ENCODE measurements at places on chromosomes 11 and 22.

DNA sequence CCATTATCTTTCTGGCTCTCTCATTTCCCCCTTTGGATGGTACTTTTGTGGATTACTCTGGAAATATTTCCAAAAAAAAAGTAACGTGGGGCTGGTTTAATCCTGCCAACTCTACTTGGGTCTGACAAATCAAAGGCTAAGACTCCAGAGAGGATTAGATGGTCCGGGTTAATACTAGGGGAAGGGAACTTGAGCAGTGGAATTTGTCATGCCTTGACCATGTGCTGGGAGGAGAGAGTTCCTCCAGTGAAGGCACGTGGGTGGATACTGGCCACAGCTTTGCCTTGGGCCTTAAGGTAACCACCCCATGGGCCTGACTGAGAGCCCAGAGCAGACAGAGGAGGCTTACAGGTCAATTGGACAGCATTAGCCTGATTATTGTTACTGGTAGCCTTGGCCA is 120.3 kb downstream of the NAV2 start:
- no peak for DNase-seq

DNA sequence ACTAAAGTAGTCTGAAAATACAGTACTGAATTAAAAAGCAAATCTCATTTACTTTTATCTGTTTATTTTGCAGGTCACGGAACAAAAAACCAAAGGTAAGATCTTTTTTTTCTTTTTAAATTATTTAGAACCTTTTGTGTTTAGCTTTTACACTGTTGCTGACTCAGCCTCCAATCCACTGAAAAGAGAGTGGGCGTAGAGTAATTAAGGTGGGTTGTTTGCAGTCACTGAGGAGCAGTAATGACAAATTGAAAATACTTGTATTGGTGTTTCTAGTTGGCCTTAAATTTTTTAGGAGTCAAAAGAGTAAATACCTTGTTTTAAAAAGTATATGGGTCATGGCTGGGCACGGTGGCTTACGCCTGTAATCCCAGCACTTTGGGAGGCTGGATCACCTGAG is 73.4 kb downstream of the TNRC6B start:
- no peak for DNase-seq

DNA sequence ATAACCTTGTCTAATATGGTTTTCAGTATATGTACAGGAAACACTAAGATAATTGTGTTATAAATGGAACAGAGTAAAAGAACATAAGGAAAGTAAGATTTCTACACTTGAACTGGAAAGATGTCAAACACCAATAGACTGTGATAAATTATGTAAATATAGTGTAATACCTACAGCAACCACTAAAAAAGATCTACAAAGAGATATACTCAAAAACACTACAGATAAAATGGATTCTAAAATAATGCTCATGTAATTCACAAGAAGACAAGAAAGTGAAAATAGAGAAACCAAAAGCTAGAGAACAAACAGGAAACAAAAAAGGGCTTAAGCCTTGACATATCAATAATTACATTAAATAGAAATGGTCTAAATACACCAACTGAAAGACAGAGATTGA is 30.9 kb downstream of the DEUP1 start:
- no peak for DNase-seq

GRCh38 chr22:27709919-27710675 is 91.5 kb downstream of the MN1 start:
- no peak for DNase-seq

- DNase-seq, result no peak
These were observed 9.8 kb downstream of the CD82 start for GRCh38 chr11:44575288-44575672.

- DNase-seq, result no peak
These were observed 1.2 kb downstream of the PTS start for GRCh38 chr11:112227471-112227870.

GRCh38 chr11:32890843-32891656 is 1.6 kb upstream of the QSER1 start:
- DNase-seq, result no peak

DNA sequence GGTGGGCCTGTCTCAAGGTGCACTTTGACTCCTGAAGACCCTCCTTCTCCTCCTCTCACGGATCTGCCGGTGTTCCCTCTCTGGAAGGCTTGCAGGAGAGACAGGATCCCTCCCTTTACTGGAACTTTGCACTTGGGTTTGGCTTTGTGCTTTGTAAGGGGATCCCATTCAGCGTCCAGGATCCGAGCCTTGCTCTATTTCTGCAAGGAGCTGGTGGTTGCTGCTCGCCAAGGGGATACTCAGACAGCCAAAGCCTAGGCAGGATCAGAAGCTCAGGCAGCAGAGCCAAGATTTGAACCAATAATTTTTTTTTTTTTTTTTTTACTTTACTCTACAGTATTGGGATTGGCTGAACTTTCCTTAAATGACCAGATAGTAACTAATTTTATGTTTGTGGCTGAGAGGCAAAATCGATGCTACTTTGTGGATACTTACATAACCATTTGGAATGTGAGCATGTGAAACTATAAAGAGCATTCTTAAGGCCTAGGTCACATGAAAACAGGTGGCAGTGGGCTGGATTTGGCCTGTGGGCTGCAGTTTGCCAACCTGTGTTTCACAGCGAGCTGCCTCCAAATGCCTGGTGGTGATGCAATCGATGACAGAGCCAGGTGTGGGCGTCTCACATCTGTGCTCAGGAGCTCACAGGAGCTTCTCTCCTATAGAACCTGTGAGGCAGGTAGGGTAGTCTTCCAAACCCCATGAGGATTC is 25.2 kb downstream of the BCR start:
- DNase-seq, result no peak

DNA sequence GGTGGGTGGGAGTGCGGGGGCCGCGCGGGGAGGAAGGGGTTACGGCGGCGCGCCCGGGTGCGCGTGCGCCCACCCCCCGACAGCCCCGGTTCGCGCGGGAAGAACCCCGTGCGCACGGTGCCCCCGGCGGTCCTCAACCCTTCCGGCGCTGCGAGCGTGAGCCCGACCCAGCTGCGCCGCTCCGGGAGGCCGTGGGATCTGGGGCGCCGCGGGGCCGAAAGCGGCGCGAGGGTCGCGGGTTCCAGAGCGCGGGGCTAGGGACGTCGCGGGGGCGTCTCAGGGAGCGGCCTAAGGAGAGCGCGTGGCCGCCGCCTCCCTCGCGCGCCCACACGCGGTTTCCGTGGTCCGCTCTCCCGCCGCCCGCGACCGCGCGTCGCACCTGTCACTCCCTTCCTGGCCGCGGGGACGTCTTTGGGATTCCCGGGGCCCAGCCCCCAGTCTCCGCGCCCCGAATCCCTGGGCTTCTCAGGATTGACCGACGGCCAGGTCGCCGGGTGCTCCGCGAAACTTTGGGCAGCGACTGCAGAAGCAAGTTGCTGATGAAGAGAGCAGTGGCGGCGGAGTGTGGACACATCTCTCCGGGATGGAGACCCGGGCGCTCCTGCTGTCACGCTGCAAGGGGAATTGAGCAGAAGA is 582 bp downstream of the SREBF2 start:
- DNase-seq, result peak; percentile 84

GRCh38 chr22:49983148-49984042 is 22.8 kb downstream of the PIM3 start:
- peak; percentile 80 for DNase-seq

GRCh38 chr11:82854242-82854641 is 46.0 kb downstream of the PRCP start:
- no peak for DNase-seq

GRCh38 chr22:44118645-44119315 is 61.9 kb upstream of the PARVG start:
- DNase-seq, result peak; percentile 66

GRCh38 chr11:19370100-19370861 is 129.5 kb upstream of the E2F8 start:
- peak; percentile 89 for DNase-seq

DNA sequence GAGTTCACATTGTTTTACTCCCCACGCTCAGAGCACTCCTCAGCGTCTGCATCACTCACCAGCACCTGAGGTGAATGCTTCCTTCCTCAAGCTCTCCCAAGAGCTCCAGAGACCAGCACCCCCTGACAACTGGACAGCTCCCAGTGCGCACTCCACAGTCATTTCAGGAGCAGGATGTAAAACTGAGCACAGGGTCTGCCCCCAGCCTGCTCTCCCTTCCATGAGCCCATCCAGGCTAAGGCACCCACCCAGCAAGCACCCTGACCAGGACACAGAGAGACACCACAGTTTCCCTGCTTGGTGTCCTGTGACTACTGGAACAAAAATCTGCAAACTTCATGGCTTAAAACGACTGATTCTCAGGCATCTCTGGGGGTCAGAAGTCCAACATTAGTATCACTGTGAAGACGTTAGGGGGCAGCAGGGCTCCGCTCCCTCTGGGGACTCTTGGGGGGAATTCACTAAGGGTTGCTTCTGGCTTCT is 3.3 kb downstream of the SCGB1D2 start:
- DNase-seq, result no peak

GRCh38 chr11:62108017-62108750 is 15.6 kb upstream of the INCENP start:
- no peak for DNase-seq

DNA sequence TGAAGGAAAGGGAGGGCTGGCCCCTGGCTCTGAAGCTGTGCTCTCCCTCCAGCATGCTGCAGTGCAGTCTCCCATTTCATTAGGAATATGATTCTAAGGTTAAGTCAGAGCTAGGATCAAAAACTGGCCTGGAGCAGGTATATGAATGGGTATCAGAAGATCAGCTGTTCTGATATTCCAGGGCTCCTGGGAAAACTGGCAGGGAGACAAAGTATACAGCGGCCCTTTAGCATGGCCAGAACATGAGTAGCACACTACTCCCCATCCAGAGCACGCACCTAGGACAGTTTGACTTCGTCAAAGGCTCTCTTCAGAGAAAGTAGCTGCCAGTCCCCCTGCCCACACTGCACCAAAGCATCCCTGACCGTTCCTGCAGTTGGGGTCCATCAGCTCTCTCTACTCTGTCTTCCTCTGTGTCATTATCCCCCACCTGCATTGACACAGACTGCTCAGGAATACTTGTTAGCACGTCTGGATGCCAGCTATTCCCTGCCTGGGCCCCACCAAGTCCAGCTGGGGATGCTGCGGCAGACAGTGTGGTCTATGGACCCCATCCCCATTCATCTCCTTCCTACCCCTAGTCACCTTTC is 4.0 kb upstream of the FCHSD2 start:
- DNase-seq, result no peak

- no peak for DNase-seq
These were observed 16.1 kb downstream of the PKNOX2 start for GRCh38 chr11:125180413-125181305.

GRCh38 chr11:44607319-44607962 is 42.0 kb downstream of the CD82 start:
- DNase-seq, result no peak

DNA sequence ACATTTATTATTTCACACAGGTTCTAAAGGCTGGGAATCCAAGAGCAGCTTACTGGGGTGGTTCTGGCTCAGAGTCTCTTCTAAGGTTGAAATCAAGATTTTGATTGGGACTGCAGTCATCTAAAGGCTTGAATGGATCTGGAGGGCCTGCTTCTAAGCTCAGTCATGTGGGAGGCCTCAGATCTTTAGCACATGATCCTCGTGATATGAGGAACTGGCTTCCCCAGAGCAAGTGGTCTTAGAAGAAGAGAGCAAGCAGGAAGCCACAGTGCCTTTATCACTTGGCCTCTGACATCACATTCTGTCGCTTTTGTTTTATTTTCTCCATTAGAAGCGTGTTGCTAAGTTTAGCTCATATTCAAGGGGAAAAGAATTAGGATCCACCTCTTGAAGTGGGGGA is 88.9 kb downstream of the ARFGAP2 start:
- no peak for DNase-seq

GRCh38 chr11:84969103-84969502 is 658.0 kb downstream of the DLG2 start:
- DNase-seq, result peak; percentile 83

DNA sequence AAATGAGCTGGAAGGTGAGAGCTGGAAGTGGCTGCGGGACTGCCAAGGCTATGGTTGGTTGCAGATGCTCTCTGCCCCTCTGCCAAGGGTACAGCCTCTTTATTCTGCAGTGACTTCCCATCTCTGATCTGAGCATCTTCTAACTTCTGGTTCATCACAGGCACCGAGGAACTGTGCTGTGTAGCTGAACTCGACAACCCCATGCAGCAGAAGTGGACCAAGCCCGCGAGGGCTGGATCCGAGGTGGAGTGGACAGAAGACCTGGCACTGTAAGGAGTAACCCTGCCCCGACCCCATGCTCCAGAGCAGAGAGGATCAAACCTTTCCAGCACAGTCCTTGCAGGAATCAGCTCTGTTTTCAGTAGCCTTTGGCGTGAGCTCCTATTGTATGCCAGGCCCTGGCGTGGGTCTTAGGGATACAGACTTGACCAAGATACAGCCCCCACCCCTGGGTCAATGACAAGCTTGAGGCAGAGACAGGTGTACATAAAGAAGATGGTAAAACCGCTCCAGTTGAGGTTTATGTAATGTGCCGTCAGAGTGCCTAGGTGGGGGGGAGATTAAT is 4.3 kb downstream of the C2CD2L start:
- no peak for DNase-seq

GRCh38 chr22:37639070-37639760 is at the start of gene SH3BP1:
SH3BP1 (plus strand) TSS chr22:37639669; CDS start chr22:37639788, 119 bp downstream.
- no peak for DNase-seq

- DNase-seq, result peak; percentile 5
These were observed 722 bp upstream of the KRTAP5-2 start for GRCh38 chr11:1598816-1599215.

Data from posterior vena cava (tissue), 2 donors.